ENCODE measurements at places on chromosomes 3 and 15. TPM values are rescaled to one million over a fixed set of nuclear protein-coding genes. Genes with fewer than 3 reads are reported as not detected.

Gene B3GNT5
- total RNA-seq = 27.4 TPM

Gene GOLGA6A
- total RNA-seq = not detected

Gene CATSPER2
- 0.33 TPM for total RNA-seq

Gene REC114
- not detected for total RNA-seq

Gene CPLX3
- not detected for total RNA-seq

Gene ZKSCAN7
- total RNA-seq = 1.8 TPM

Gene SPINK8
- not detected for total RNA-seq

Gene CRYGS
- 0.13 TPM for total RNA-seq

Gene THRB
- 0.39 TPM for total RNA-seq

Gene MAPK6
- 35.1 TPM for total RNA-seq

Gene FOXL2
- not detected for total RNA-seq

Gene CEMIP
- total RNA-seq = 0.10 TPM

Gene SLC22A14
- not detected for total RNA-seq

Gene CD276
- 51.8 TPM for total RNA-seq

Gene PATL2
- 0.33 TPM for total RNA-seq

Gene LRRIQ4
- not detected for total RNA-seq
